ENCODE measurements at places on chromosomes 4 and X.

- peak; percentile 37 for DNase-seq
Measured at GRCh38 chr4:168076989-168077725, 15.2 kb upstream of the ANXA10 start.

- DNase-seq, result no peak
Measured at GRCh38 chr4:36039026-36039425, 205.3 kb downstream of the ARAP2 start.

GRCh38 chr4:8025668-8026067 lies 86.0 kb upstream of the AFAP1 start:
- DNase-seq, result no peak

DNA sequence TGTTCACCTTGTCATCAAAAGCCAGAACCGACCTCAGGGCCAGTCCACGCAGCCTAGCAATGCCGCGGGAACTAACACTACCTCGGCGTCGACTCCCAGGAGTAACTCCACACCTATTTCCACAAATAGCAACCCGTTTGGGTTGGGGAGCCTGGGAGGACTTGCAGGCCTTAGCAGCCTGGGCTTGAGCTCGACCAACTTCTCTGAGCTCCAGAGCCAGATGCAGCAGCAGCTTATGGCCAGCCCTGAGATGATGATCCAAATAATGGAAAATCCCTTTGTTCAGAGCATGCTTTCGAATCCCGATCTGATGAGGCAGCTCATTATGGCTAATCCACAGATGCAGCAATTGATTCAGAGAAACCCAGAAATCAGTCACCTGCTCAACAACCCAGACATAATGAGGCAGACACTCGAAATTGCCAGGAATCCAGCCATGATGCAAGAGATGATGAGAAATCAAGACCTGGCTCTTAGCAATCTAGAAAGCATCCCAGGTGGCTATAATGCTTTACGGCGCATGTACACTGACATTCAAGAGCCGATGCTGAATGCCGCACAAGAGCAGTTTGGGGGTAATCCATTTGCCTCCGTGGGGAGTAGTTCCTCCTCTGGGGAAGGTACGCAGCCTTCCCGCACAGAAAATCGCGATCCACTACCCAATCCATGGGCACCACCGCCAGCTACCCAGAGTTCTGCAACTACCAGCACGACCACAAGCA lies 898 bp downstream of the UBQLN2 start:
- peak; percentile 22 for DNase-seq

- DNase-seq, result no peak
Measured at GRCh38 chr4:52976523-52977230, 114.6 kb downstream of the RASL11B start.

- DNase-seq, result peak; percentile 77
Measured at GRCh38 chr4:141307241-141307689, 86.6 kb downstream of the ZNF330 start.

GRCh38 chr4:90126805-90127204 lies 389 bp upstream of the CCSER1 start:
- no peak for DNase-seq

DNA sequence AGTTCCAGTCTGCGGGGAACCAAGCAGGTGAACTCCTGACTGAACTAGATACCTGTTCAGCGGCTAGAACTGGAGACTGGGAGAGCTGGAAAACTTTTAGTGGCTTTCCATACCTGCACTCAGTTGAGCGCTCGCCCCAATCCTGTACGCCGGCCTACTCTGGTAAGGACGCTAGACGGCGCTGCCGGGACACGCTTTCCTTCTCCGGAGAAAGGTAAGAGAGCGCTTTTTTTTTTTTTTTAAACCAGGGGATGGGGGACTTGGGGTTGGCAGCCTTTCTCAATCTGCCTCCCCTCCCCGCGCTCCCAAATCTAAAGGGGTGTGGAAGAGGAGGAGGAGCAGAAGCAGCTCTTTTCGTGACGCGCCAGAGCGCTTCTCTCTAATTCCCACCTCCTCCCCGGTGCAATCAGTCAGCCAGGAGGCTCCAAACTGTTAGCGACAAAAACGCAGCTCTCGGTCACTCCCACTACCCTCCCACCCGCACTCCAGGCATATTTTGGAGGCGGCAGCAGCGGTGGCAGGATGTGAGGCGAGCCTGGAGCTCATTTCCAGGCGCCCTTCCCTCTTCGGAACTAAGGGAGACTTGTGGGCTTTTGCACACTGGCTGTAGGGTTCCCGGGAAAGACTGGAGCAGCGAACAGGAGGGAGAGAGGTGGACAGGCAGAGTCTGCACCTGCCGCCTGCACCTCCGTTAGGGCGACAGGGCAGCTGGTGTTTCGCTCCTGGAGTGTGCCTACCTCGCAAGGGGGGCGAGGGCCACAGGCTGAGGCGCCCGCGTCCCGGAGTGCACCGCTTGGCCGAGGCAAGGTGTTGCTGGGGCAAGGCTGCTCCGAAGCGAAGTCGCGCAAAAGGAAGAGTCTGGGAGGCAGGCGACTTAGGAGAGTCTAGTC lies at the start of gene IL1RAPL2:
TSS of gene IL1RAPL2 (plus strand) at position 409 of the 890 bp plus-strand sequence.
- DNase-seq, result peak; percentile 13

DNA sequence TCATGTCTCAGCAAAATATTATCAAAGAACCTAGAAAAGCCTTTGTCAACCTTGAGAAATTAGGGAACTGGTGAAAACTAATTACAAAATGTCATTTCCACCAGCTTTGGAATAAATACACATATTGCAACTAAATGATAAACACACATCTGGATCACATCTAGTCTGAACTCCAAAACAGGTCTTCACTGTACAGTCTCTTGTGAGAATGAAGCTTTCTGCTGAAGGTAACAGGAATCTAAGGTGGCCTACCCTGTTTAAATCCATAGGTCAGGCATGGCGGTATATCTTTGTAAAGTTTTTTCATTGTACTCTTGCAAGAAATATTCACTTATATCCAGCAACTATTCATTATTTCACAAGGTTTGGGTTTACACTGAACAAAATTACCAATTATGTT lies 1.7 kb downstream of the SH3D19 start:
- DNase-seq, result no peak

DNA sequence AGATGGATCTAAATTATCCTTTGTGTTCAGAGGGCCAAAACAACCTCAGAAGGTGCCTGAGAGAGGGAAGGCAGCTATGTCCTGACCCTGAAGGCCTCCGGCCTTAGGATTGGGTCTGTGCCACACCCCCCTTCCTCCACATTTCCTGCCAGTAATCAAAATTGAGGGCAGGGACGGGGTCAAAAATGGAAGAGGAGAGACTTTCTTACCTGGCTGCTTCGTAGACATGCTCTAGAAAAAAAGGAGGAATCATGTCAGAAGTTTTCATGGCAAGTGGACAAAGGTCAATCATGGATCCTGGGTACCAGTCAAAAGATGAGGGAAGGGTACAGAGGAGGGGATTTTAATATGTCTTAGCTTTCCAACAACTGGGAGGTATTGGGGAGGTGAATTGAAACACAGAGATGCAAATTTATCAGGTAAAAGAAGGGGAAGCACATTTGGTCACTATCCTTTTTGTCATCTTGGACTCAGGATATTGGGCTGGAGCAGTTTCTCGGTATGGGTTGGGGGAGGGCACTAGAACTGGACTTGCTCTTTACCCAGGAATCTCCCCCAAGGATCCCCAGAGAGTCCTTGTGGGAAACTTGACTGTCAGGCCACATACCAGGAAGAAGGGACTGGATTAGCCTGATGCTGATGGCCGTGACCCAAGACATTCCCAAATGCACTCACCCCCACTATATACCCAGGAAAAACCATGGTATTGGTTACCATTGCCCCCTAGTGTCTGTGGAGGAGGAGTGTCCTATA lies 17.1 kb downstream of the VSIG4 start:
- no peak for DNase-seq

DNA sequence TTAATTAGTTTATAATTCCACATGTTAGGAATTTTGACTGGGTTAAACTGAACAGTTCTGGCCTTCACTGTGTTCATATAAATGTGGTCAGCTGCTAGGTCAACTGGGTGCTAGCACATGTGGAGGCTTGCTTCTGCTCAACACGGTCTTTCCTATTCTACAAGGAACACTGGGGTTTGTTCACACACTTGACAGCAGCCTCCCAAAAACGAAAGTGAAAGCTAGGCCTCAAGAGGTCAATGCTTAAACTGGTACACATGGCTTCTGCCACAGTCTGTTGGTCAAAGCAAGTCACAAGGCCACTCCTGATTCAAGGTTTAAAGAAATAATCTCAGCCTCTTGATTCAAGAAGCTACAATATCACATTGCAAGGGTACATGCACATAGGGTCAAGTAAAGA lies 126.5 kb downstream of the QDPR start:
- DNase-seq, result no peak

DNA sequence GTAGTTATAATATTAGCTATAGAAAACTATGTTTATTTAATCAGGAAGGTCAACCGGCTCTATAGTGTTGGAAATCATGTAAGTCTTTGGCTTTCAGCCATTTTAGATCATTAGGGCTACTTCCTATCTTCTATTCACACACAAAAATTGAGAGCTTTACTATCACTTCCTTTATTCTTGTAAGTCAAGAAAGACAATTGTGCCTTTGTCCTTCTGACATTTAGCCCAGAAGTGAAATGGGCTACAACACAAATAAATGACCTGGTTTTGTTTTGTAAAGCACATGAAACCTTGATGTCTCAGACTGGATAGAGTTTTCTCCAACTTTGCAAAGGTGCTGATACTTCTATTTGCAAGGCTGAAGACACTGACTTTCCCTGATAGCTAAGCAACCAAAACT lies 122.4 kb upstream of the ACSL4 start:
- DNase-seq, result no peak

DNA sequence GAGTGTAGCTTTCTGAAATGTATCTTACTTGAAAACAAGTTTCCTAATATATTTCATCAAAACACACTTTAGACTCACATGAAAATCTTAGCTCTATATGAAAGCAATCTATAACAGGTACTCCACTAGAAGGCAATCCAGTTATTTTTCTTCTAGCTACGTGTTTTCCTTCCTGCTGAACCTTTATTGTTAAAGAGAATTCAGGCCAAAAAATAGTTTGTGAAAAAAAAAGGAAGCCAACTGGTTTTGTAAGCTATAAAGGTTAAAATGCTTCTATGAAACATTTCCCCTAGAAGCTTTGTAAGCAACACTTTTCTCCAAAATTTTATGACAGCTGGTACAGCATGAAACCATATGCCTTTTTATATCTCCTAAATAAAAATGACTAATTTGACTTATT lies 304.7 kb upstream of the DIAPH2 start:
- DNase-seq, result no peak

- no peak for DNase-seq
Measured at GRCh38 chr4:100870940-100871772, 353.3 kb upstream of the EMCN start.

DNA sequence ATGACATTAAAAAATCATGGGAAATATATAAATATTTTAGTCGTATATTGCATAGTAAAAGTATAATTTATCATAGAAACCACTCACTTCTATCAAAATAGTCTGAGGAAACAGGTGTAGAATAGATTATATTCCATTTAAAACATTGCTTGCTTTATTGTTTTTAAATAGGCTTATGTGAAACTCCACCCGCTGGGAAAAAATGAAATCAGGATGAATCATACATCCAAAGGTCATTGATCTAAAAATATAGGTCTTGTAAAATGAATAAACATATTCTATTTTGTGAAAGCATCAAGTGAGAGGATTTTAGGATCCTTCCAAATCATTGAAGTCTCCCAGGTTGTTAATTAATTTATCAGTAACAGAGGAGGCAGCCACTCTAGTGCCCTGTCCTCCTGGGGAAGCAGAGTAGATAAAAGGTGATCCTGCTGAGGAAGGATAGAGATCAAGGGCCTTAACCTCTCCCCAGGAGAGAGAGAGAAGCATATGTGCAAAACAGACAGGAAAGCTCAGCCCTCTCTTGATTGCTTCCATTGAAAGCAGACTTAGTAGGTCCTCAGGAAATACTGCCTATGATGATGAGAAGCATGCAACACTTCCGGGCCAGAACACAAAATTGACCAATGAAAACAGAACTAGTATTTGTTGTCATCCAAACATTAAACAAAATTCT lies 96.8 kb upstream of the MAP9 start:
- no peak for DNase-seq

GRCh38 chrX:129655547-129656249 lies 942 bp upstream of the APLN start:
- no peak for DNase-seq

- no peak for DNase-seq
Measured at GRCh38 chr4:108210989-108211835, 42.5 kb upstream of the LEF1 start.

DNA sequence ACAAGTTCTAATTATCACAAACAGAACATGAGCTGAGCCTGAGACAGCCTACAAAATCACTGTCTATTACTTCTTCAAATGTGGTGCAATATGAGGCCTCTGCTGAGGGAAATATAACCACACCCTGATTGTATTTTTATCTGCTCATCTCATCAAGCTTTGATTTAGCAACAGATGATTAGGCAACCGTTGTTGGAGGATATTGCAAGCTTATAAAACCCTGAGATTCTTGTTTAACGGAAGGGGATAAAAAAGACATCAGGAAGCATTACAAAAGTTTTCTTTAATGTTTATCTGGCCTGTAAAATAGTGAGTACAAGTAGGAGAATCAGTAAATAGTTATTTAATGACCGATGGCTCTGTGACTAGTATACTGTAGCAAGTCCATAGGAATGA lies 108.5 kb downstream of the ZNF330 start:
- DNase-seq, result no peak

- no peak for DNase-seq
Measured at GRCh38 chr4:6386091-6386490, 86.3 kb downstream of the PPP2R2C start.

- DNase-seq, result no peak
Measured at GRCh38 chr4:86521373-86521969, 72.6 kb upstream of the PTPN13 start.

- DNase-seq, result peak; percentile 97
Measured at GRCh38 chr4:73069338-73070073, at the start of gene COX18. COX18 (minus strand) TSS chr4:73069716; CDS start chr4:73069649, 67 bp downstream.

- DNase-seq, result no peak
Measured at GRCh38 chr4:151402145-151402865, 6.7 kb upstream of the FHIP1A start.

DNA sequence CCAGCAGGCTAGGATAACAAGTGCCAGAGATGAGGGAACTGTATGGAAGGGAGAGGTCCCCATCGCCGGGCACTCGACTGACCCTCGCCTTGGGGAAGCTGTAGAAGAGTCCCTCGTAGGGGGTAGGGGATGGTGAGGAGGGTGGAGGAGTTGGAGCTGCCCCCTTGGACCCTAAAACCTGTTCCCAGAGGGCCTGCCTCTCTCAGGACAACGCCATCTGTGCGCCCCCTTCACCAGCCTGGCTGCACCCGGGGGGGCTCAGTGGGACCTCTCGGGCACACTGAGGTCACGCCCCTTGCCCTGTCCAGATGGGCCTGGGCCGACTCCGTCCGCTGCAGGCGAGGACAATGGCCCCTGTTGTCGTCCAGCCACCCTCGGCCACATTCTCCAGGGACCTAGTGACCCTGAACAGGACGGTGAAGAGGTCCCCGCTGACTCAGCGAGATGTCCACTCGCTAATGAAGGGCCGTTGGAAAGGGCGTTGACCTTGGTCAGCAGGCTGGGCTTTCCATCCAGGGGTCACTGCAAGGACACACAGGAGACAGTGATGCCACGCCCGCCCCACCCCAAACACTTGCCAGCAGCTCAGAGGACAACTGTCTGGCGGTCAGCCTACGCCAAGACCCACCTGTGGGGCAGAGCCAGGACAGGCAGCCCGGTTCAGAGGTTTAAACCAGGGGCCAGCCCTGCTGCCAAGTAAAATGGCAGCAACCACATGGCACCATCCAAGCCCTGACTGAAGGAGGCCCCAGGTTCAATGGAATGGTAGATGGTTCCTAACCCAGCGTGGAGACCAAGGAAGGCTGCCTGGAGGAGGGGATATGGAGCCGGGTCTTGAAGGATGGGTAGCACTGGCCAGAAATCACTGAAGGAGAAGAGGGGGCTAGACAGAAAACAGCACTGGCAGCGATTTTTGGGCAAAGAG lies 51.2 kb downstream of the HMX1 start:
- DNase-seq, result no peak
